ENCODE measurements at places on chromosomes 4 and X.

- no peak for DNase-seq
These were observed 29.3 kb downstream of the RGS12 start for GRCh38 chr4:3322059-3322550.

GRCh38 chrX:113906168-113906567 lies 677.7 kb upstream of the HTR2C start:
- no peak for DNase-seq

GRCh38 chr4:117796677-117797076 lies 237.6 kb upstream of the NDST3 start:
- no peak for DNase-seq

- DNase-seq: no peak
These were observed at the start of gene FGF16 for GRCh38 chrX:77446908-77447652. Gene FGF16, plus strand, starts transcription at chrX:77447389. Its CDS starts 286 bp downstream, at chrX:77447675.

DNA sequence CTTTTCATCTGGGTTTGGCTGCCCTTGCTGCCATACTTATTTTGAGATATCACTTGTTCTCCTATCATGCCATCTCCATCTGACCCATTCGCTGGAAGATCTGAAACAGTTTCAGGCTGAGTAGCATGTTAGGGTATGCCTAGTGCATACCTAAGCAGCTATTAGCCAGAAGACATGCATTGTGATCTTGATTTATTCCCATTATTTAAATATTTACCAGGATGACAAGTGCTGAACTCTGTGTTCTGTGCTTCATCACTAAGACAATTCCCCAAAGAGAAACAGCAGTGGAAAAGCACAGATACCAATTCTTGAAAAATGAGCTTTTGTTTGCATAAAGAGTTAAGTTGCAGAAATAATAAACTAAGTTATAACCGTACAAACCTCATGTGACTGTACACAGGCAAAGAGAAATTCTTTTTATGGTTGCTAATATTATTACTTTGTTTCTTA lies 271.0 kb upstream of the ARSJ start:
- DNase-seq: no peak

- no peak for DNase-seq
These were observed 207.0 kb downstream of the NSUN7 start for GRCh38 chr4:40956721-40957255.

- DNase-seq: no peak
These were observed 2.0 kb downstream of the ANKRD37 start for GRCh38 chr4:185398618-185399017.

DNA sequence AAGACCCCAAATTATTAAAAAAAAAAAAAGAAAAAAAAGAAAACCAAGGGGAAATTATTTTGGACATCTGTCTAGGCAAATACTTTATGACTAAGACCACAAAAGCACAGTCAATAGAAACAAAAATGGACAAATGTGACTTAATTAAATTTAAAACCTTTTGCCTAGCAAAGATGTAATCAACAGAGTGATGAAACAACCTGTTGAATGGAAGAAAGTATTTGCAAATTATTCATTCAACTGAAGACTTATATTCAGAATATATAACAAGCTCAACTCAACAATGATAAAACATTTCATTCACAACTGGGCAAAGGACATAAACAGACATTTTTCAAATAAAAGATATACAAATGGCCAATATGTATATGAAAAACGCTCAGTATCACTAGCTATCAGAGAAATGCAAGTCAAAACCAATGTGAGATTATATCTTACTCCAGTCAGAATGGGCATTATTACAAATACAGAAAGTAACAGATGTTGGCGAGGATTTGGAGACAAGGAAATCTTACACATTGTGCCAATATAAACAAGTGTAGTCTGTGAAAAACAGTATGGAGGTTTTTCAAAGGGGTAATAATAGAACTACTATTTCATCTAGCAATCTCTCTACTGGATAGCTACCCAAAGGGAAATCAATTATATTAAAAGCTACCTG lies 67.1 kb downstream of the FAAH2 start:
- no peak for DNase-seq

DNA sequence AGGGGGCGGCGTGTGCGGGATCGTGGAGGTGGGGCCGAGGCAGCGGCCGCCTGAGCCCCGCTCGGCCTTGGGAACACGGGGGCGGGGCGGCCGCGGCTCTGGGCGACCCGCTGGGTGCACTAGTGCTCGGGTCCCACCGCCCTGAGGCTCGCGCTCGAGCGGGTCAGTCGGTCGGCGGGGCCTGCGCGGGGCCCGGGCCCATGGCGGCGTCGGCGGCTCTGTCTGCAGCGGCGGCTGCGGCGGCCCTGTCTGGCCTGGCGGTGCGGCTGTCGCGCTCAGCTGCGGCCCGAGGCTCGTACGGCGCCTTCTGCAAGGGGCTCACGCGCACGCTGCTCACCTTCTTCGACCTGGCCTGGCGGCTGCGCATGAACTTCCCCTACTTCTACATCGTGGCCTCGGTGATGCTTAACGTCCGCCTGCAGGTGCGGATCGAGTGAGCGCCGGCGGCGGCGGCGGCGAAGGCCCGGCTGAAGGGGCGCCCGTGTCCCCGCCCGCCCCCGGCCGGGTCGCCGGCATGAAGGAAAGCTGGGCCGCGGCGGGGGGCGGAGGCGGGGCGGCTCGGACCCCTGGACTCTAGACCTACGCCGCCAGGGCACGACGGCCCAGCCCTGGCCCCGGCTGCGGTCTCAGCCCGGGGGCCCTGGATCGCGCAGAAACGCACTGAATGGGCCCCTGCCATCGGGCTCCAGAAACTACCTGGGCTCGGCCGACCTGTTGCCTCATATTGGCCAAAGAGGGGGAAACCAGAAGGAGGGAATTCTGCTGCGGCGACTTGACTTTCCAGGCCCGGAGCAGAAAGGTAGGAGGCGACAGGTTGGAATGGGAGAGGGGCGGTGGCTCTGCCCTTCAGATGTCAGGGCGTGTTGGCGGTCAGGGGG lies at the start of gene SMIM10L2A:
Gene SMIM10L2A (plus strand): TSS at position 13 of the 878 bp plus-strand sequence. CDS start 188 bp downstream, at position 201.
- DNase-seq: no peak

DNA sequence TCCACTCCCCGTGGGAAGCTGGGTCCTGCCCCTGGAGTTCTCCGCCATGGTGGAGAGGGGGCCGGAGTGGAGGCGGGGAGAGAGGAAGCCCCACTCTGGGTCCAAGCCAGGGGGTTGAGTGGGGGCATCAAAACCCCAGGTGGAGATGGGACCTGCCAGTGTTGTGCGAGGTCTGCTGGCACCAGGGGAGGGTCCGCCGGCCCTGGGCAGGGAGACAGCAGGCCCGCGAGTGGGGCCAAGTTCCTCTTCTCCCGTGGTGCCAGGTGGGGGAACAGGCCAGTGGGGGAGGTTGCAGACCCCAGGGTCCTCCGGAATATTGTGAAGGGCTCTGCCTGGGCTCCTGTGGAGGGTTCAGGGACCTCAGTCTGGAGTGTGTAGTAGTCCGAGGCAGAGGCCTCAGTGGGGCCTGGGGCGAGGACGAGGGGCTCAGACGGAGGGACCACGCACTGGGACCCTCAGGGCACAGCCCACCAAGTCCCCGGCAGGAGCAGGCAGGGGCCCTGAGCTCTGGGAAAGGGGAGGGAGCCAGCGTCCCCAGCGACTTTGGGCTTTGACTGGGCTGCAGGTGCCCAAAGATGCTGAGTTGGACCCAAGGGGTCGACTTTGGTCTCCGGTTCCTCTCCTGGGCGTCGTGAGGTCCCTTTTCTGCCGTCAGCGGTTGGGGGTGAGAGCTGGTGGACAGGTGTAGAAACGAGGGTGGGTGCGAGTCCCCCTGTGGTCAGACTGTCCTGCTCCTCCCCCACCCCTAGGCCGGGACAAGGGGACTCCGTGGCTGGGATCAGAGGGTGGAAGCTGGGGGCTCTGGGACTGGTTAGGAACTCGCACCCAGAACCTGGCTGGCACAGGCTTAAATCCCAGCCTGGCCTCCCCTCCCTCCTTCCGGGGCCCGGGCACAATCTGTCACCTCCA lies 43.8 kb upstream of the NKX1-1 start:
- DNase-seq: no peak

DNA sequence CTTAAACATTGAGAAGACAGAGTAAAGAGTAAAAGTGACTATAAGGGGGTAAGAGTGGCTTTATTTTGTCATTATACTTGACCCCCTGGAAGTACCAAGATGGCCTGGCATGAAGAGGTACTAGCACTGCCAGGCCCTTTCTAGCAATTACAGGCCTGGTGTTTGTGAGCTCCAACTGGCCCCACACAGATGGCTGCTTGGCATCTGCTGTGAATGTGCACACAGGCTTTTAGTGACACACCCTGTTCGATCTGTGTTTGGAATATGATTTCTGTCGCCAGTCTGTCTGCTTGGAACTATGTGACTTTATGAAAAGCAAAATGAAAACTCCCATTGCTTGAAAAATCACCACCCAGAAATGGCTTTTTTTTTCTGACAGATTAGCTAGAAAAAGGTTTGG lies 123.3 kb downstream of the CLCN4 start:
- no peak for DNase-seq

- no peak for DNase-seq
These were observed 83.9 kb upstream of the NKX1-1 start for GRCh38 chr4:1490011-1490653.
